Mesothelial cell of epicardium (in vitro differentiated cells): ENCODE measurements at places on chromosomes 1 and 21. TPM values are rescaled to one million over a fixed set of nuclear protein-coding genes. Genes with fewer than 3 reads are reported as not detected.

The CACHD1 gene
- total RNA-seq = 20.8 to 24.2 TPM (median 24.1 TPM) in 3 replicates

DNA sequence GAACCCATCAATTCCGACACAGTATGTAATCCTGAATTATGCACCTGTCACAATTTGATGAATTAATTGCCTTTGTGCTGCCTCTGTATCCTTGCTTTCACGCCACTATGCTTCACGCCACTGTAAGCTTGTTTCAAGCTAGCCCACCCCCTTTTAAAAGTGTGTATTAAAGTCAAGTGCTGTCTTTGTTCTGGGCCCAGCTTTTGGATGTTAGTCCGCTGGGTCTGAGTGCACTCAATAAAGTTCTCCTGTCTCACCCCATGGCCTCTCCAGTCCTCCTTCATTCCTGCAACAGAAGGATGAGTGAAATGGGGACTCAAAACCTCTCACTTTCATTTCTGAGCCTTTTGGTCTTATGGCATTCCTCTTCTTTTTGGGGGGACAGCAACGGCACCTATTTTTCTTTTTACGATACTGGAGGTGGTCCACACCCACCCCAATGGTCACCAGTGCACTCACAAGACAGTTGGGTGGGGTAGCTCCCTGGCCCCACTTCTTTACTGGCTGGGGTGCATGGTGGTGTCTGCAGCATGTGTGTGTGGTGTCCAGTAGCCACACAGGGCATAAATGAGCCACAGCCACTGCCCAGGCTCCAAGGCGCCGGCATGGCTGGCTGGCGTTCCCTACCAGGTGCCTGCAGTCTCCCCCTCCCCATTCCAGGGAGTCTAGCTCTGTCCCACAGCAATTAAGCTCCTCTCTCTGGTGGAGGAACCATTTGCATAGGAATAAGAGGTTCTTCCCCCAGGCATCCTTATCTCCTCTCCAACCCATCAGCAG lies 1.8 kb downstream of the THEM4 start:
- DNase-seq = no peak

The OR2L5 gene
- not detected in 3 replicates for total RNA-seq

- no peak for DNase-seq
Observed at GRCh38 chr1:241401156-241401555, 44.2 kb upstream of the RGS7 start.

- no peak for DNase-seq
Observed at GRCh38 chr1:12629985-12630760, 12.2 kb upstream of the DHRS3 start.

The ANKRD45 gene
- 0.38 to 0.60 TPM (median 0.49 TPM) in 3 replicates for total RNA-seq

DNA sequence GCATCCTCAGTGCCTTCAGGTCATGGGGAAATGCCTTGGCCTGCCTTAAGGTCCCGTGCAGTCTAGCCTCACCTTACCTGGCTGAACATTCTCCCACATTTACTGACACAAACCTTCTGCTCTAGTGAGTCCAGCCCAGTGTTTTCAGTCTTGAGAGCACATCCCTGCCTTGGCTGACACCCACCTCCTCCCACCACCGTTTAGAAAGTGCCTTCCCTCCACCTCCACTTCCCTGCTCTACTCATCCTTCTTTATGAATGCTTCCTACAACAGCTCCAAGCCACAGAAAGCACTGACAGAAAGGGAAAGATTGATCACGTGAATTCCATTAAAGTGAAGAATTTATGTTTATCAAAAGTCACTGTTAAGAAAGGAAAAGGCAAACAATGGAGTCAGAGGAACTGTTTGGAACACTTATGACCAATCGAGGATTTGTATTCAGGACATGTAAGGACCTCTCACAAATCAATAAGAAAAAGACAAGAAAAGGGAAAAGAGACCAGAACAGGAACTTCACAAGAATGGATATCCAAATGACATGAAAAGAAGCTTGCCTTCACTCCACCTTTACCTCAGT lies 59.8 kb downstream of the DDR2 start:
- DNase-seq = no peak

DNA sequence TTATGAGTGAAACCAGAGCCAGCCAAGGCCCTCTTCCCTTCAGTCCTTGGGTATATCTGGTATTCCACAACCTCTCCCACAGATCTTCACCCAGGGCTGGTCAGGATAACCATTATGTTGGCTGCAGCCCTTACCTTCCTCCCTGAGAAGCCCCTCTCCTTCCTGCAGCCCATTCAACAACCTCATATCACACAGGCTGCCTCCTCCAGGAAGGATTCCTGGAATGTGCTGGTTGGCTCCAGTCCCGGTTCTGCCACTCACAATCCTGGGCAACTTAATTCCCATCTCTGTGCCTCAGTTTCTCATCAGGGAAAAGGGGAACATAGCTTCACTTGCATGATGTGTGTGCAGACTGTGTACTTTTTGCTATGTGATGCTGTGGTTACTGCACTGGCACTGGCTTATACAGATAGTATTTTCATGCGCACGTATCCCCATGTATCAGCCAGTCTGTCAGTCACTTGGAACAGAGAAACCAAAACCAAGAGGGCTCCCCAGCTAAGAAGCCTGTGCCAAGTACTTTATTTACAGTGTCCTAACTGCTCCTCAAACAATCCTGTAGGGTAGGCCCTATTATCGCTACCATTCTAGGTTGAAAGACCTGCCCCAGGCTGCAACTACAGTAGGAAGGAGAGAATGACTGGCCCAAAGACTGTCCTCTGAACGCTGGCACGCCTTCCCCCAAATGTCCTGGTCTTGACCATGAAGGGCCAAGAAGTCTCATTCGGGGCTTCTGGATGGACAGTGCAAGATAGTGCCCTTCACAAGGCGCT lies 39.9 kb upstream of the PPP1R15B start:
- DNase-seq = no peak

- DNase-seq = peak; percentile 31
Observed at GRCh38 chr21:44391345-44392091, 38.1 kb downstream of the TRPM2 start.

GRCh38 chr1:62796221-62796620 lies 12.3 kb downstream of the ATG4C start:
- no peak for DNase-seq

The SCCPDH gene
- 34.3 to 35.3 TPM (median 35.1 TPM) in 3 replicates for total RNA-seq

DNA sequence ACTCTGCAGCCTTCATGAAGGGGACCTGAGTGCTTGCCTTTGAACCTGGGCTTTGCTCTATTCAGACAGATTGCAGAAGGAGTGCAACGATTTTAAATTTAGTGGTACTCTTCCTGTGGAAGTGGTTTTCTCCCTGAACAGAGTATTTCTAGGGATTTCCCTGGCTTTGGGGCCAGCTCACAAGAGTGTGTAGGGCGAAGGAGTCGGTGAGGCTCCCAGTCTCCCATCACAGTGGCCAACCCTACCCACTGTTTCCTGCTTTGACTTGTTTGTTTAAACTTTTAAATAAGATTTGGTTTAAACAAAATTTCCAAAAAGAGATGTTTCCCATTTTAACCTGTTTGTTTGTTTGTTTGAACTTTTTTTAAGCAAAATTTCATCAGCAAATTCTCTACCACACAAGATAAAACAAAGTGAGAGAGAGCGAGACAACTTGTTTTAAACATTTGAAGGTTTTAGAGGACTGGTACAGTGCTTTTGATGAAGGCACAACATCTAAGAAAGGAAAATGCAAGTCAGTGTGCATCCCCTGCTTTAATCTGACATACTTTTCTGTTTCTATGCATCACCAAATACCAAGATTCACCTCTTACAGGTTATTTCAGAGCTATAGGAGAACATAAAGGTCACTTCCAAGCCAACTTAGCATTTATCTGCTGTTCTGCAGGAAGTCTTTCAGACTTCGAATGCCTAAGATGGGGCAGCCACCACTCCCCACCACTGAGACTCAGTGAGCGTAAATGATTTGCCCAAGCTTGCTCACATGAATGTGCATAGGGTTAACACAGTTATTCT lies 6.6 kb downstream of the SELP start:
- no peak for DNase-seq

The GRIK3 gene
- total RNA-seq = 0.05 TPM in 1 of 3 replicates, not detected in the others

The AIM2 gene
- total RNA-seq = 0.27 to 0.96 TPM (median 0.61 TPM) in 3 replicates

- no peak for DNase-seq
Observed at GRCh38 chr21:17542371-17543011, 29.6 kb downstream of the CXADR start.

GRCh38 chr1:240965581-240966091 lies 353.7 kb upstream of the GREM2 start:
- no peak for DNase-seq

The TFAP2E gene
- 2.0 to 2.9 TPM (median 2.4 TPM) in 3 replicates for total RNA-seq

The ACBD3 gene
- 44.7 to 45.8 TPM (median 45.7 TPM) in 3 replicates for total RNA-seq

DNA sequence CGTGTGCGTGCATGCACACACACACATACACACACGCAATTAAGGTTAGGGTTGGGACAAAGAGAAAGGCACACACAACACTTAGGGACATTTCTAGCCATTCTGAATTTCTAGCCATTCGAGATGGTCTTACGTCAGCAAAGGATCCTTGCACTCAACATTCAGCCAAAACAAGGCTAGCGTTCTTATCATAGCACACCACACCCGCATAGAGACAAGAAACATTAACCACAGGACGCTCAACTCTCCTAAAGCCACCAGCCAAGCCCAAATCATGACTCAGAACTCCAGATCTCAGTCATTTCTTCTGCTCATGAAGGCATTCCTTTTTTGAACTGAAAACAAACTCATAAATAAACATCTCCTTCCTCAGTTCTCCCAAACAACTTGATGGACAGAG lies 106.8 kb downstream of the LMO4 start:
- no peak for DNase-seq

The NUP210L gene
- 0.04 to 0.07 TPM (median 0.07 TPM) in 3 replicates for total RNA-seq

The RRP1B gene
- 34.6 to 35.3 TPM (median 35.2 TPM) in 3 replicates for total RNA-seq

DNA sequence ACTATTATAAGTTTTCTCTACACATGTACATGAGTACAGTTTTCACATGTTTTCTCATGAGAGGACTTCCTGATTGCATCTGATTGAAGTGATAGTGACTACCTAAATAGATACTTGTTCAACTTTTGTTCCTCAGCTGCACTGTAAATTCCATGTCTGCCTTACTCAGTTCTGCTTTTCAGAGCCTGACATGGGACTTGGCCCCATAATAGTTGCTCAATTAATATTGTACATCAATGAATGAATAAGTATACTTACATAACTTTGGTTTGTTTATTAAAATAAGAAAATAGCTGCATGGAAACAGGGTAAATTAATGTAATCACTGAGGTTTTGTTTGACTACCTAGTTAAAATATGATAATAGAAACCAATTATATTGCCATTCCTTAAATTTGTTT lies 78.7 kb downstream of the HMCN1 start:
- DNase-seq = no peak

- DNase-seq = no peak
Observed at GRCh38 chr1:235297579-235297978, 30.4 kb downstream of the ARID4B start.

DNA sequence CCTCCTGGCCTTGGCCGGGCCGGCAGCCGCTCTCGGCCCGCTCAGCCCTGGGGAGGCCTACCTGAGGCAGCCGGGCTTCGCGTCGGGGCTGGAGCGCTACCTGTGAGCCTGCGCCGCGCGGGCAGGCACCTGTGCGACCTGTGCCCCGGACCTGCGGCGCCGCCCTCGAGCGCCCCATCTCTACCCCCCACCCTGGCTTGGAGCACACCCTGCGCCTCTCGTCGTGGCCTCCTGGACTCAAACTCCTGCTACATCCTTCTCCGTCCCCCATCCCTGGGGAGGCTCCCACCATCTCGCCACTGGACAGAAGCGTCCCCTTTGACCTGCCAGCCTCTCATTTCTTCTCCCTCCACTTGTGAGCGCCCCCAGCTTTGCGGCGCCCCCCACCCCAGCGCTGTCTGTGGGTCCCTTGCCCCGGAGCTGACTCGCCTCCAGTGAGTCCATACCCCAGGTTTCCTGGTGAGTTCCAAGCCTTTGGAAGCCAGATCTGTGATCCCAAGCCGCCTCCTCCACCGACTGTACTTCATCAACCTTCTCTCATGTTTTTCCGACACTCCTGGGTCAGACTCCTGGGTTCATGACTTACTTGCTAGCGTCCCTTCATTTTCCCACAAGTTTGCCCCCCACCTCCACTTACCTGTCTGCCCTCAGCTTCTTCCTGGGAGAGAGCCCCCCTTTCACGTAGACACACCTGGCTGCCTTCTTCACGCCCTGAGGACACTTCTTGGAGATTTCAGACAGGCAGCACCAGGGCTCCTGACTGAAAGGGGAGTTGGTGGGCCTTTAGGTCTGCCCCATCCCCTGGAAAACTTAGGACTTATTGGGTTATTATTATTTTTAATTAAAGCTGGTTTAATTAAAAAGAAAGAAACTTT lies 1.3 kb downstream of the FOXE3 start:
- no peak for DNase-seq

DNA sequence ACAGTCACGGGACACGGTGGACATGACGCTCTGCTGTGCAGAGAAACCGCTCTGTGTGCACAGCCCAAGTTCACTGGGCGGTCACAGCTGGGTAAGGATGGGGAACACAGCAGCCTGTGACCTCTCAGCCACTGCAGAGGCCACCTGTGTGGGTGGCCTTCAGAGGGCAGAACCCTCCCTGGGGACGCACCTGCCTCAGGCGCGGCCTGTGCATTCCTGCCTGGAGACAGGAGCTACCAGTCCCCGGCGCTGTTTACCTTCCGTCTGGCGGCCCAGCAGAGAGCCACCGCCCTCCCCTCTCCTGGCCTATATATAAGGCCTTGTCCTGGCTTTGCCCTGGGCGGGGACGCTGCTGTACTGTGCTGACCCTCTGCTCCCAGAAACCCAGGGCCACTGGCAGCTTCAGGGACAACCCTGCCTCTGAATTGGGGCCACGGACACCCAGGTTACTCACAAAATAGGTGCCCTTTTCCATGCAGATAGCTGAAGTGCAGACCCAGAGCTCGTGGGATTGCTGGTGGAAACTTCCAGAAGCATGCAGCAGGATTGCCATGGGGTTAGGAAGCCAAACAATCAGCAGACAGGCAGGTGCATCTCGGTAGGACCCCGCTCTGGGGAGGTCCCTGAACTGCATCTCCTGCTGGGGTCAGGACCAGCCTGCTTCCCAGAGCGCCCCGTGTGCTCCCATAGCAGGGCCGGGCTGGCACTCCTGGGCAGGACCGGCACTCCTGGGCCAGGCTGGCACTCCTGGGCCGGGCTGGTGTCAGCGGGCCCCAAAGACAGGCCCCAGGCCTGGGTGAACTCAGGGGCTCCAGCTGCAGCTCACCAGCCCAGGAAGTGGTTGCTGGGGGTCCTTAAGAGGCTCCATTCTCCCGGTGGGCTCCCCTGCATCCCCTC lies 83.6 kb downstream of the SIK1 start:
- peak; percentile 59 for DNase-seq

DNA sequence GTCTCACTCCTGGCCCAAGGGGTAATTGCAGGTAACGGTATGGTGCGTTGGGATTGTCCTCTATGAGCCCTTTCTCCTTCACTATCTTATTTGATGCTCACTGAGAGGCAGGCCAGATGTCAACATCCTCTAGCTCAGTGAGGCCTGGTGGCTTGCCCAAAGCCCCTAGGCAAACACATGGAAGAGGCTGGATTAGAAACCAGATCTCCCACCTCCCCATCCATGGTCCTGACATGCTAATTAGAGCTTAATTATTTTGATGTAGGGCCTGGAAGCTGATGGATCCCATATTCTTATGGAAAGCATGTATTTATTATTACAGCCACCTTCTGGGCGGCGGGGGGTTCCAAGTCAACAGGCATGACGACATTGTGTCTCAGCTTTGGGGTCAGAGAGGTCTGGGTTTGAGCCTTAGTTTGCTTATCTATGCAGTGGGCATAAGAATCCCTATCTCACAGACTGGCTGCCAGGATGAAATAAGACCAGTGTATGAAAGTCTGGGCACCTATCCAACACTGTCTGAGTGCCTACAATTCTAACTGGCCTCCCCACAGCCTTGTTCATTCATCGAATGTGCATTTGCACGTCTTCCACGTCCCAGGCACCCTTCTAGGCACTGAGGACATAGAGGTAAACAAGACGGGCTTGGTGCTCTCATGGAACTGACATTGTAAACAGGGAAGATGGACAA lies 6.2 kb downstream of the SMPDL3B start:
- DNase-seq = no peak

- DNase-seq = no peak
Observed at GRCh38 chr21:28345934-28346333, 646.7 kb downstream of the LTN1 start.
